ENCODE measurements at places on chromosomes 7 and 10.

- no peak for DNase-seq
Observed at GRCh38 chr7:94633687-94634086, 22.2 kb downstream of the SGCE start.

DNA sequence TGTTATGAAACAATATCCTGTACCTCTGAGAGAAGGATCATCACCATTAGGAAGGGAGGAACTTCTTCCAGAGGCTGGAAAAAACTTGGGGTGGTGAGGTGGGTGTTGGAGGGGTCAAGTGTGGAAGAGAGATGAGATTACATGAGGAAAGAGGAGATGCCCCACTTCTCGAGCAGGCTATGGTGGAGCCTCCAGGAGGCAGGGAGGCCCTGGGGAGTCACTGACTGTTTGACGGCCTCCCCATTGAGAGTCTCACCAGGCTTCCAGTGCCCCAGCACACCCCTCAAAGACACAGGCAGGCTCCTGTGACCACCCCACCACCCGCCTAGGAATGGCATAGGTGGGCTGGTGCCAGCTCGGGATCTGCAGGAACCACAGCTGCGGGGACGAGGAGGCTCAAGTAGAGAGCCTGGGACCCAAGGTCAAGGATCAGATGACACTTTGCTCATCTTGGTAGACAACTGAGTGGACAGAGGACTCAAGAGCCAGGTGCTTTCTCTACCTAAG is 185.3 kb upstream of the GDF10 start:
- no peak for DNase-seq

DNA sequence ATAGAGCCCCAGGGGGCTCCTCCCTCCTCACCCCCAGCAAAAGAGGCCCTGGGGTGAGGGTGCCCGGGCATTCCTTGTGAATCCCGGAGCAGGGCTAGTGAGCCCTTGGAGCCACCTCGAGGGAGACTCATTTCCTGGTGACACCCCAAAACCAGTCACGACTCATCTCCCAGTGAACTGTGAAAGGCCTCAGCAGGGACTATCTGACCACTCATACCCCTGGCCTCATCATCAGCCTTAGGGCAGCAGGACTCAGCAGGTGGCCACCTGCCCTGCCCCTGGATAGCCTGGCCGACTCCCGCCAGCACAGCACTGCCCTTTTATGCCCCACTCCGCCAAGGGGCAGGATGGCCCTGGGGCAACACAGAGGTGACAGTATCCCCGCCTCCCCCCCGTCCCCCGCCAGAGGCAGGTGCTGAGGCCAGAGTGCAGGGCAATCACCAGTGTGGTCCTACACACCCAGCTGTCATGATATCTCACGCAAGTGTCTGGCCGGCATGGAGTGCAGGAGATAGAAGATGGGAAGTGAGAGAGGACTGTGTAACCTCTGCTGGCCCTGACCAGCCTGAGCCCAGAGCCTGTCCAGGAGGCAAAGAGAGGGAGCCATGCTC is 3.2 kb downstream of the SNCG start:
- no peak for DNase-seq

DNA sequence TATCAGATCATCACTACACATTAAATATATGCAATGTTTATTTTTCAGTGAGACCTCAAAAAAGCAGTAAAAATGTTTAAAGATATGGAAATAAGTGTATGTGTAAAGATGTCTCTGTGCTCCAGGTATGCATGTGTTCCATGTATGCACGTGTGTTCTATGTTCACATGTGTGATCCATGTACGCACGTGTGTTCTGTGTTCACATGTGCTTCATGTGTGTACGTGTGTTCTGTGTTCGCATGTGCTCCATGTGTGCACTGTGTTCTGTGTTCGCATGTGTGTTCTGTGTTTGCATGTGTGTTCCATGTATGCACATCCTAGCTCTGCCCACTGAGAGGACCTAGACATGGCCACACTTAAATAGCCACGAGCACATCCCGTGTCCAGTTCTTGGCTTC is 15.6 kb upstream of the PDIA4 start:
- no peak for DNase-seq

- DNase-seq = no peak
Observed at GRCh38 chr10:99041468-99041867, 194.2 kb downstream of the HPSE2 start.
